ENCODE measurements at places on chromosomes 6 and 20. TPM values are rescaled to one million over a fixed set of nuclear protein-coding genes. Genes with fewer than 3 reads are reported as not detected.

ARMH2 gene
- total RNA-seq = not detected

DNA sequence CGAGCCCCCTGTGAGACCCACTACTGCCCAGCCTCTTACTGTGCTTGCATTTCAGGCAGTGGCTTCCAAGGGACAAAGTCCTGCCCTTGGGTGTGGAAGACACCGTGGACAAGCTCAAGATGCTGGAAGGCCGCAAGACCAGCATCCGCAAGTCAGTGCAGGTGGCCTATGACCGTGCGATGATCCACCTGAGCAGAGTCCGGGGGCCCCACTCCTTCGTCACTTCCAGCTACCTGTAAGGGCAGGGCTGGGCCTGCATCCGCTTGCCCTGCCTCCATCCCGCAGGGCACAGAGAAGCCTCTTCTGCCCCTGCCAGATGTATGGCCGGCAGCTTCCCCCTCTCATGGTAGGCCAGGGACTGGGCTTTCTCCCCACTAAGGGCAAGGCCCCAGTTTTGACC is 33.8 kb downstream of the BRPF3 start:
- no peak for DNase-seq

ULBP2 gene
- total RNA-seq = 8.8 TPM

GRCh38 chr6:170344631-170345576 is 38.3 kb downstream of the FAM120B start:
- peak; percentile 68 for DNase-seq

- no peak for DNase-seq
These were observed 279.2 kb upstream of the EXOC2 start for GRCh38 chr6:971981-972640.

DNA sequence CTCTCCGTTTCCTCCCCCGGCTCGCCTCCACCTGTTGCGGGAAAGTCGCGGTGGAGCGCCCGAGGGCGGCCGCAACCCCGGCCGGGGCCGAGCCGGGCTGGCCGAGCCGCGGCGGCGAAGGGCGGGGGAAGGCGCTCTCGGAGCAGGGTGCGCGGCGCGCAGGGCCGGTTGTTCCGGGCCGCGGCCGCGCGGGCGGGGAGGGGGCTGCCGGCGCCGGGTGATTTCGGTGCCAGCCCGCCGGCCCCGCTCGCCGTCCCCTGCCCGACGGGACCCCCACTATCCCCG is 235 bp downstream of the MAP7 start:
- DNase-seq = no peak

GRCh38 chr6:123802351-123802696 is 1.3 kb upstream of the NKAIN2 start:
- DNase-seq = no peak

OR2J3 gene
- not detected for total RNA-seq

DNA sequence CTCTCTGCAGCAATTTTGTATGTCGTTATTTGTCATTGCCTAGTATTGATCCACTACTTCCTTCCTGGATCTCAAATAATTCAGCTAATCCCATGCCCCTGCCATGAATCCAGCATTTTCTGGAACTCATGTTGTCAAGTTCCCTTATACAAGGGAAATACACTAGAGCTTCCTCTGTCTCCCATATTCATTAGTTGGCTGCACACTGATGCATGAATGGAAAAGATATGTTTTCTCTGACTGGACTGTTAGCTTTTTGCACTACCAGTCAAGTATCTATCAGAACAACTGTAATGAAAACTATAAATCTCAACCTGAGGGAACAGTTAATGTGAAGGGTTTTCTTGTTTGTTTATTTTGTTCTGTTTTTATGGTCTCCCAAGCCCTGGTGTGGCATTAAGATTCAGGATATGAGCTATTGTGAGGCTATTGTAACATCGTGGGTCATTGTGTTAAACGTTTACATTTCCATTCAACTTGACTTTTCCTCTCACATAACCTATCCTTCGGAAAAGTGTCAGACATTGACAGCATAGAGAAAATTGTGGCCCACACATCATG is 102.5 kb upstream of the FAM8A1 start:
- DNase-seq = peak; percentile 30

UBE3D gene
- 4.6 TPM for total RNA-seq

MUCL3 gene
- not detected for total RNA-seq

IRF4 gene
- not detected for total RNA-seq

- DNase-seq = no peak
These were observed 712.1 kb upstream of the AGPAT4 start for GRCh38 chr6:161985876-161986423.

GRCh38 chr20:61810066-61810737 is 255.5 kb downstream of the TAF4 start:
- DNase-seq = no peak

- DNase-seq = no peak
These were observed 9.4 kb downstream of the CCNC start for GRCh38 chr6:99559057-99559456.

MOG gene
- not detected for total RNA-seq

GRCh38 chr6:160437154-160437553 is 89.0 kb downstream of the SLC22A3 start:
- no peak for DNase-seq

DNA sequence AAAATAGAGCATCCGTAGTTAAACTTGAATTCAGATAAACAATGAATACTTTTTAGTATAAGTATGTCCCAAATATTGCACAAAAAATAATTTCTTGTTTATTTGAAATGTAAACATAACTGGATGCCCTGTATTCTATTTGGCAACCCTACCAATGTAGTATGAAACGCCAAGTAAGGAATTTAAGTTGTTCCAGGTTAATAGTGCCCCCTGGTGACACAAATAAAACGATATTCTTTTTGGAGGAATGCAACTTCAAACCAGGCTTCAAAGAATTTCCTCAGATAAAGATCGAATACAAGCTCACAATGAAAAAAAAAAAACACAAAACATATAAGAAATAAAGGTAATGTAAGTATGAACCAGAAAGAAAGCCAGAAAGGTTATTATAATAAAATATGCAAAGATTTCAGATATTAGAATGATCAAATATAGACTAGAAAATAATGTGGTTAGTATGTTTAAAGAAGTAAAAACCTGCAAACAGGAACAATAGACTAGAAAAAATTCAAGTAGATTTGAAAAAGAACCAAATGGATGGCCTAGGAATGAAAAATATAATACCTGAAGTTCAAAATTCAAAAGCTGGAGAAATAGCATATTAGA is 18.4 kb upstream of the AKAP7 start:
- peak; percentile 32 for DNase-seq

GRCh38 chr6:121645100-121645745 is 209.8 kb downstream of the GJA1 start:
- DNase-seq = no peak
